ENCODE measurements at places on chromosomes 12 and 14.

DNA sequence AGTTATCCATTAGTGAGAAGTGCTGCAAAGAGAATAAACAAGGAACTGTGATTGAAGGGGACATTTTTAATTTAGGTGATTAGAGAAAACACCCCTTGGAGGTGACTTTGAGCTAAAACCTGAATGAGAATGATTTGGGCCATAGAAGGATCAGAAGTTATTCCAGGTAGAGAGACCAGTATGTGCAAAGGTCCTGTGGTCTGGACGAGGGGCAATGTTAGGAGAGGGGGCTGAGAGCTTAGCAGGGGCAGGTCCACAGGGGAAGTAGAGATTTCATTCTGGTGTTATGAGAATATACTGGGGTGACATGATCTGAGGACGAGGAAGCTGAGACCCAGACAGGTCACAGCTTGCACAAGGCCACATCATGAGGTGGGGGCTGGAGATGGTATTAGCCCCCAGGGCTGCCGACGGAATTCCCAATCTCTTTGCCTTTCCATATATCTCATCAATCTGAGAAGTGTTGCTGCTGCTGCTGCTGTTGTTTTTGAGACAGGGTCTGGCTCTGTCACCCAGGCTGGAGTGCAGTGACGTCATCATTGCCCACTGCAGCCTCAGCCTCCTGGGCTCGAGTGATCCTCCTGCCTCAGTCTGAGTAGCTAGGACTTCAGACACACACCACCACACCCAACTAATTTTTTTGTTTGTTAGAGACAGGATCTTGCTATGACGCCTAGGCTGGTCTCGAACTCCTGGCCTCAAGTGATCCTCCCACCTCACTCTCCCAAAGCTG is 55.6 kb downstream of the KCTD10 start:
- no peak for ATAC-seq

DNA sequence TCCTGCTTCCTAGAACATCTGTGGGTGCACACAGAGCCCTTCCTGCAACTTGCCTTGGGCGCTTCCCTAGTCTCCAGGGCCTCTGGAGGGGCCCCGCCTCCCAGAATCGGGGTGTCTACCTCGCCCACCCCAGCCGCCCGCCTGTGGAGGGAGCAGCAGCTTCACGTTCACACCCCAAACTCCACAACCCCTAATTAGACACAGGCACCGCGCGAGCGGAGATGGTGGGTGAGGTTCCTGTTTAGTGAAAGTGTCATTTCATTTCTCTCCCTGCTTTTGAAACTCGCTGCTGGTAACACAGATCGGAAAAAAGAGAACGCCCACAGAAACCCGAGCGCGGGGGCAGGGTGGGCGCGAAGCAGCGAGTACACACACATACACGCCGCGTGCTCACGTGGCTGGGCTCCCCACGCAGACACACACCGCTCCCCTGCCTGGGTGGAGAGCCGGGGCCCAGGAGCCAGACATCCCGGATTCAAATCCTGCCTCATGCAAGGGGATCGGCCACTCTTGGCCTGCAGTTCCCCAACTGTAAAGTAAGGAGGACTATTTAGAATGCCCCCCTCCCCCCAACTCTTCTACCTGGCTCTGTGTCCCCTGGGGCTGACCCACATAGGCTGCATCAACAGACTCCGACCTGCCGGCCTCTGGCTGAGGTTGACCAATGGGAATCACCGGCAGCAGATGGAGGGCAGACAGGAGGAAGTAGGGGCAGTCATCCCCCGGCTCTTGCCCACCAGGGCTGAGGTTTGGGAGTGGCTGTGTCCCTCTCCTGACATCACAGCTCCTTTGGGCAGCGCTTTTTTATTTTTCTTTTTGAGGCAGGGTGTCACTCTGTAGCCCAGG is 79.2 kb upstream of the NCOR2 start:
- peak; percentile 24 for ATAC-seq

- ATAC-seq, result no peak
Observed at GRCh38 chr14:56198438-56198837, 80.2 kb downstream of the PELI2 start.

DNA sequence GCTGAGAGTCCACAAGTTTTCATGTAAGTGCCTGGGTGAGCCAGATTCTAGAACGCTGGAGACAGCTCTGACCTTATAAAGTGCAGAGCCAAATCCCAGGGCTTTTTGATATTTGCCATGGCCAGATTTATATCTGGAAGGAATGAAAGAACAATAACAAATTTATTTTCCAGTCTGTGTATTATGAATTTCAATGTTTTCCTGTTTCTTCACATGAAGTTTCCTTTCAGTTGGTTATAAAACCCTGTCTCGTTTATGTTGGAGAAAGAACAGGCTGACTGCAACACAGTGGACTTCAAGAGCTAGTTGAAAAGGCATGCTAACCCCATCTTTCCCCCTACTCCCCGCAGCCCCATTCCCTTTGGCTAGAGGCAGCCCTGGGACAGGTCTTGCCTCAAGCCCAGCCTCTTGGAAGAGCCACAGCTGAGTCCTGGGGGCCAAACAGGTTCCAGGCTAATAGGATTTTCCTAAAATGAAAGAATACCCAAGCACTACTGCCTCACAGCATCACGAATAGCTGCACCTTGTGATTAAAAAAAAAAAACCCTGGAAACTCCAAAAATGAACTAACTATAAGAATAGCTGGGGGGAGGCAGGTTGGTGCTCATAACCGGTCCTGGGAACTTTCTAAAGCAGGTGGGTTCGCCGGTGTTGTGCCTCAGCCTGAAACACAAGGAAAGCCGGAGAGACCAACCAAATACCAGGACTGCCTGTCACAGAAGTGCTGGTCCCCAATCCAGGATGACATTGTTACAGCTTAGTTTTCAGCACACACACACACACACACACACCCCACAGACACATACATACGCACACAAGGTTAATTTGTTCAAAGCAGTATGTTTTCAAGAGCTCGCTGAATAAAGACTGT is 1.5 kb downstream of the FBLN5 start:
- ATAC-seq, result no peak

GRCh38 chr12:67433385-67434175 is 164.4 kb downstream of the CAND1 start:
- no peak for ATAC-seq
